ENCODE measurements at places on chromosomes 6 and 20.

- no peak for DNase-seq
Observed at GRCh38 chr6:106688177-106688951, 59.0 kb downstream of the QRSL1 start.

GRCh38 chr20:32184961-32185603 lies 22.5 kb downstream of the PLAGL2 start:
- DNase-seq: no peak

GRCh38 chr6:160358225-160359119 lies 10.3 kb downstream of the SLC22A3 start:
- no peak for DNase-seq

DNA sequence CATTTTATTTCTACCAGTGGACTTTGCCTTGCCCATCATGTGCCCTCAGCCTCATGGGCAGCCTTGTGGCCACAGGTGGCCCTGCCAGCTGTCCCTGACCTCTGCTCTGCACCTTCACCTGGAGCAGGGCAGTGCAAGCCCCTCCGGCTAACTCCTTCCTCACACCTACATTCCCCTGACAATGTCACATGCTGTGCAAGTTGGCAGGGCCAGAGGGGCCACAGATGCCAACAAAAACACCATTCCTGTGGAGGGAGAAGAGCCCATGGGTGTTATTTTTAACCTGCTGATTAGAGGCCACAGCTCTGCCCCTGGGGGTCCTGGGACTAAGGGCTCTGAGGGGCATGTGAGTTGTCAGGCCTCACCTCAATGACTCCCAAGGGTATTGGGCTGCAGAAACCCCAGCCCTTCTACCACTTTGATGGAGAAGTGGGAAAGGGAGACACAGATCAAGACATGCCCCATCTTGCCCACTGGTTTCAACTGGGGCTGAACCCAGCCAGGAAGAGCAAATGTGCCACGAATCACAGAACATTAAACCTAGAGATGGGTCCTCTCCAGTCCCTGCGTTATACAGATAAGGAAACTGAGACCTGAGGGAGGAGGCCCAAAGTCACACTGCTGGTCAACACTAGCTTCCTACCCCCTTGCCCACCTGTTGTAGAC lies 65.0 kb downstream of the MRPL14 start:
- no peak for DNase-seq
